ENCODE measurements at places on chromosomes 4 and X.
A peak's percentile ranks its signal among the peaks of the same experiment; 100 is the strongest.

DNA sequence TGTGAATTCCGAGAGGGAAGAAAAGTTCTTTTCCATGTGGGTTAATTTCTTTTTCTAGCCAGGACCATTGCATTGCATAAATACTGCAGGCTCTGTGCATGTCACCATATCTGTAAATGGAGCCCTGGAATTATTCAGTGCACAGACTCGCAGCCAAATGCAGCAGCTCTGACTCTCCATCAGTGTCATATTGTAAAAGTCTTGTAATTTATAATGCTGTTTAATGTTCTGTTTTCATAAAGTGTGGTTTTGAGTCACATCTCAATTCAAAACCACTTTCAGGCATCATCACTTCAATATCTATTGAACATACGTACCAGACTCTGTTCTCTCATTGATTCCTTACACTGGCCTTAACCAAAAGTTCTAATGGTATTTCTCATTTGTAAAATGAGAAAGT lies 193.9 kb upstream of the RPL34 start:
- DNase-seq = no peak

DNA sequence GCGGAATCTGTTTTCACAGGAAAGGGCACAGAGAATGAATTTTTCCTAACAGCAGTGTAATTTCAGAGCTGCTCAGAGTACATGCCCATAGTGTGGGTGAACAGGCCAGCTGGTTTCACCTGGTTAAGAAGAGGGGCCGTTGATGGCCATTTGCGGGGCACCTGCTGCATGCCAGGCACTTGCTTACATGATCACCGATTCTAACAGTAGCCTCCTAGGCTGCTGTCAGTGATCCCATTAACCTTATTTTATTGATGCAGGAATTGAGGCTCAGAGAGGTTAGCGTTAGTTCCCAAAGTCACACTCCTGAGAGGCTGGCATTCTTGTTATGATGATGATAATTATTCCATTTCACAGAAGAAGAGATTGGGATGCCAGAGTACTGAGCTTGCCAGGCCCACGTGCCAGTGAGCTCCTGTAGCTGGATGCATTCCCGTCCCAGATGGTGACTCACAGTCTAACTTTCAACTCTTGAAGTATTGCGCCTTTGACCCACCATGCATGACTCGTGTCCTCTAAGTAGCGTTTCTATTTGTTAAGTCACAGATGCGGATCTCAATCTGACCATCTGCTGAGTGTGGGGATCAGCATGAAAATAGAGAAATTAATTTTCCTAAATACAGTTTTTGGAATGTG lies 76.5 kb downstream of the PSAPL1 start:
- no peak for DNase-seq

DNA sequence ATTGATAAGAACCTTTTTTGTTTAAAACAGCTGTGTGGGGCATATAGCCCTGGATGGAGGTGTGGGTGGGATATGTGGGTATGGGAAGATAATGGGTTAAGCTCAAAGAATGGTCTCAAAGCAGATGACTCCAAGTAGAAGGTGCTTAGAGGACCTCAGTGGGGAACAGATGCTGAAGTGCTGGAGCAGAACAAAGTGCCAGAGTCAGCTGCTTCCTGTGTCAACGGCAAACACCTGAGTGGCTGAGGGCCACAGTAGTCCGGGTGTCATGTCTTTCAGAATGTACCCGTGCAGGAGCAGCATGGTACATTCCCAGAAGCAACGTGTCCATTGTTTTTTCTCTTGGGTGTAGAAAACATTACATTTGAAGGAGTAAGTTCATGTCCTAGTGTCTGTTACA lies 210.6 kb downstream of the CCNG2 start:
- no peak for DNase-seq

- DNase-seq = peak; percentile 23
Observed at GRCh38 chrX:50579955-50580354, 109.3 kb upstream of the DGKK start.

DNA sequence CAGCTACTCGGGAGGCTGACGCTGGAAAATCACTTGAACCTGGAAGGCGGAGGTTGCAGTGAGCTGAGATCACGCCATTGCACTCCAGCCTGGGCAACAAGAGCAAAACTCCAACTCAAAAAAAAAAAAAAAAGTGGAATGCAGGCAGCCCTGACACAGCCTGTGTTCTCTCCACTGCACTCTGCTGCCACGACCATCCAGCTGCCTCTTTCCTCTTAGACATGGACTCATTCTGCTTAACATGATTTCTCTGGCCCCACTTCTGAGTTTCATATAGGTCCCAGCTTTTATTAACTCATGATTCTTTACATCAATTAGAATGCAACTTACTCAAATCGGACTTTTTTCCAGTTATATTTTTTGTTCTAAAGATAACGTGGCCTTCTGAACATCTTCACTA lies 29.6 kb downstream of the SLC10A6 start:
- no peak for DNase-seq

- no peak for DNase-seq
Observed at GRCh38 chrX:135543172-135543571, 22.7 kb downstream of the INTS6L start.

DNA sequence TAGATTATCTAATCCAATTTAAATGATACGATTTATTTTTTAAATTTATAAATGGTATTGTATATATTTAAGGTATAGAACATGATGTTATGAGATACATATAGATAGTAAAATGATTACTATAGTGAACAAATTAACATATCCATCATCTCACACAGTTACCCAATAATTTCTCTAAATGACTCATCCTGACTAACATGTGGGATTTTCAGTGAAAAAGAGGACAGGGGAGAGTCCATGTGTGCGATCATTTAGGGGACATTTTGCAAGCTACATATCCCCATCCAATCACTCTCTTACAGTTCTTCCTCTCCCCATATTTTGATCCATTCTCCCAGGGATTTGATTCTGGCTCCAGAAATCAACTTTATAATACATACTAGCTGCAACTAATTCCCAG lies 88.2 kb downstream of the ABCB7 start:
- DNase-seq = no peak

GRCh38 chr4:33914386-33914785 lies 2329.9 kb downstream of the ARAP2 start:
- no peak for DNase-seq

DNA sequence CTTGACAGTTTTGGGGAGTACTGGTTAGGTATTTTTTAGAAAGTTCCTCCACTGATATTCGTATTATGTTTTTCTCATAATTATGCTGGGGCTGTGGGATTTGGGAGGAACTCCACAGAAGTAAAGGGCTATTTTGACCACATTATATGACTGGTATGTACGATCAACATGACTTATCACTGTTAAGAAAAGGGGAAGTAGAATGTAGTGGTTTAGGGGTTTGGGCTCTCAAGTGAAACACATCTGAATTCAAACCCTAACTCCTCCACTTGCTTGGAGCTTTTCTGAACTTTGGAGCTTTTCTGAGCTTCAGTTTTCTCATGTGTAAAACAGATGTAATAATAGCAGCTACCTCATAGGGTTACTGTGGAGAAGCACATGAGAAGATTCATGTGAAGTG lies 96.4 kb upstream of the C1GALT1C1 start:
- DNase-seq = no peak

GRCh38 chr4:171876636-171877035 lies 63.4 kb downstream of the GALNTL6 start:
- DNase-seq = no peak

GRCh38 chr4:188297873-188298272 lies 158.6 kb downstream of the TRIML1 start:
- DNase-seq = no peak

DNA sequence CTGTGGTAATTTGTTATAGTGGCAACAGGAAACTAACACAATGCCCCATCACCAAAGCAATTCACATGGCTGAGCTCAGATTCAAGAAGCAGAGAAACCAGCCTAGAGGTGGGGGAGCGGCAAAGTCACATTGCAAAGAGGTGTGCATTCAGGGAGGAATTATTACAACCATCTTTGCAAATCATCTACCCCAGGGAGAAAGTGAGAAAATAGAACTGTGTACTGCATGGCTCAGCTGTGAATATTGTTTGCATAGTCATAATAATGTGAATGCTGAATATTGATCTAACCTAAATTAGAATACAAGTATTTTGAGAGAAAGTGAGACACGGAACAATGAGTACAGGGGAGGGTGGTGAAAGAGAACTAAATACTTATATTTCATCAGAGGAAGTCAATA lies 387.9 kb downstream of the BCOR start:
- DNase-seq = no peak

DNA sequence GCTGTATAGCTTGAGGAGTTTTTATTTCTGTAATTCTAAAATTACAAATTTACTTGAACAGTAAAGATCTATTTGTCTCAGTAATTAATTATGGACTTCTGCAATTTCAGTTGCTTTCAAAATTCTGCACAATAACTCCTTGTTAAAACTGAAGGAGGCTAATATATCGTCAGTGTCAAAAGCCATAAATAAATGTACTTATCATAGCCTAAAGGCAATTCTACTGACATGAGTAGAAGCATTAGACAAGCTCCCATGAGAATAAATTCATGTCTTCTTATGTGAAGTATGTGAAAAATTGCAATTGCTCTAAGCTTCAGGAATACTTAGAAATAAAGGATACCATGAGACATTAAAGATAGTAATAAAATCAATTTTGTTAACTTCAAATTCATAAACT lies 381.2 kb upstream of the PCDH10 start:
- no peak for DNase-seq

GRCh38 chrX:1336948-1337779 lies 579 bp downstream of the IL3RA start:
- no peak for DNase-seq

DNA sequence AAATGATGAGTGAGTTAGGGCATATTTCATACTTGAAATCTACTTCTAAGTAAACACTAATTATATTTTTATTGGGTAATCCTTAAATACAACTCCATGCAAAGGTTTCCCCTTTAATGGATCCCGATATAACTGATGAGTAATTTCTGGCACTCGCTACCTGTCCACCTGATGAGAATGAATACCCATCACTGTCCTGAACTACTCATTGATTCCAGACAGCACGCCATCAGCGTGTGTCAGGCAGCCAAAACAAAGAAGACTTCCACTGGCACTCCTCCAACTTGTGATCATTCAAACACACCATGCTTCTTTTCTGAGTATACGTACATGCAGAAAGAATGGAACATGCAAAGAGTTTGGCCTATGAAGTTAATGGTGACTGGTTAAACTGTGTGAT lies 69.4 kb downstream of the HCCS start:
- DNase-seq = no peak

GRCh38 chrX:100883654-100884053 lies 9.5 kb upstream of the NOX1 start:
- no peak for DNase-seq

GRCh38 chr4:40840255-40840984 lies 90.7 kb downstream of the NSUN7 start:
- DNase-seq = no peak
